ENCODE measurements at places on chromosomes 3 and 15.
A peak's percentile ranks its signal among the peaks of the same experiment; 100 is the strongest.

DNA sequence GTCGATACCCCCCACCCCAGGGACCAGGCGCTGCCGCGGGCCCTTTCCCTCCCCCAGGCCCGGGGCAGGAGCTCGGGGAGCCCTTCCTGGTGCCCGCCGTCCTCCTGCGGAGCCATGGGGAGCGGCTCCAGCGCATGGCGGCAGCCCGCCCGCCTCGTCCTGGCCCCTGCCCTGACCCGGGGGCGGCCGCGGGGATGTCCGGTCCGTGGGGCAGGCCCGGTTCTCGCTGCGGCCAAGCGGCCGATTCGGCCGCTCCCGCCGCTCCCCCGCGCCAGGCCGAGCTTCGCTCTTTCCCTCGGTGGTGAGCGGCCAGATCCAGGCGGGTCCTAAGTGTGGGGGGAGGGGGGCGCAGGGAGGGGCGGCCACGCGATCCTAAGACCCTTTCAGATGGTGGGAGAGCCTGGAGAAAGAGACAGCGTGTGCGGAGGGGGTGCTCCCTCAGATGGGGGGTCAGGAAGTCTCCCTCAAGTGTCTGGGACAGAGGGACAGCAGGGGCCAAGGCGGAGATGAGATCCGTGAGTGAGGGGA lies 1.3 kb downstream of the NEIL1 start:
- no peak for DNase-seq

GRCh38 chr3:128878556-128879124 lies 780 bp upstream of the ACAD9 start:
- DNase-seq: peak; percentile 39

GRCh38 chr3:80771085-80771484 lies 990.4 kb downstream of the GBE1 start:
- DNase-seq: no peak

DNA sequence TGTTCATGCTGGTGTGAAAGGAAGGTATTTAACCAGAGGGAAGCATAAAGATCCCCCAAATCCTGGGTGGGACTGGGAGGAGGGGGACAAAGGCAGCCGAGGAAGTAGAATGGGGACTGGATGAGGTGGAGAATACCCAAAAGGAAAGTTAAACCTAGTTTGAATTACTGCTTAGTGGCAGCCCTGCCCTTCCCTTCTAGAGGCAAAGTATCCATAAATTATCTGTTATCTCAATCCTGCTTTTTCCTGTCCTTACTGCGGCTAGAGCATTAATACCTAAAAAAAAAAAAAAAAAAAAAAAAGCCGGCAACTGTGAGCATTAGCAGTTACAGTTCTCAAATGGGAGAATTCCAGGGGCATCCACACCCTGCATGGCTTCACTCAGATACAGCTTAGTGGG lies 139.0 kb downstream of the RYR3 start:
- no peak for DNase-seq

GRCh38 chr3:25904206-25904605 lies 114.3 kb downstream of the OXSM start:
- DNase-seq: no peak

GRCh38 chr3:111871809-111872623 lies 13.0 kb downstream of the PHLDB2 start:
- no peak for DNase-seq

DNA sequence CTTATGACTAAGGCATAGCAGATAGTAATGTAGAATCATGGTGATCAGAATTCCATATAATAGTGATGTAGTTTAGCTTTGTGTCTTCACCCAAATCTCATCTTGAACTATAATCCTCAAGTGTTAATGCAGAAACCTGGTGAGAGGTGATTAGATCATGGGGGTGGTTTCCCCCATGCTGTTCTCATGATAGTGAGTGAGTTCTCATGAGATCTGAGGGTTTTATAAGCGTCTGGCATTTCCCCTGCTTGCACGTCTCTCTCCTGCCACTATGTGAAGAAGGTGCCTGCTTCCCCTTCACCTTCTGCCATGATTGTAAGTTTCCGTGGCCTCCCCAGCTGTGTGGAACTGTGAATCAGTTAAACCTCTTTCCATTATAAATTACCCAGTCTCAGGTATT lies 138.7 kb upstream of the CBLB start:
- no peak for DNase-seq

- DNase-seq: no peak
These were observed 28.7 kb downstream of the ZIC4 start for GRCh38 chr3:147377412-147378367.

DNA sequence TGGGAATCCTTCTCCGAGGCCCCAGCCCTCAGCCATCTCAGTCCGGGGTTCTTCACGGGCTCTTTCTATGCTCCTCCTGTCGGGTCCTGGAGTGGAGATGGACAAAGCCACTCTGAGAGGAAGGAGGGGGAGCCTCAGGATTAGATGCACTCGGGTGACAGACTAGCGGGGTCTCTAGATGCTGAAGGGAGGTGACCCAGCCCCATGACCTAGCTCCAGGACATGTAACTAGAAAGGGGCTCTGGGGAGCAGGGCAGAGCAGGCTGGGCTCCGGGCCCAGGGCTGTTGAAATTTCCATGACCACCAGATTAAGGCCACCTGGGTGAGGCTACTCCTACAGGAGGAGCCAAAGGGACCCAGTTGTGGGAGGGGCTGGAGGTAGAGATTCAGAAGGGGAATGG lies 14.8 kb upstream of the SKIC8 start:
- DNase-seq: no peak

DNA sequence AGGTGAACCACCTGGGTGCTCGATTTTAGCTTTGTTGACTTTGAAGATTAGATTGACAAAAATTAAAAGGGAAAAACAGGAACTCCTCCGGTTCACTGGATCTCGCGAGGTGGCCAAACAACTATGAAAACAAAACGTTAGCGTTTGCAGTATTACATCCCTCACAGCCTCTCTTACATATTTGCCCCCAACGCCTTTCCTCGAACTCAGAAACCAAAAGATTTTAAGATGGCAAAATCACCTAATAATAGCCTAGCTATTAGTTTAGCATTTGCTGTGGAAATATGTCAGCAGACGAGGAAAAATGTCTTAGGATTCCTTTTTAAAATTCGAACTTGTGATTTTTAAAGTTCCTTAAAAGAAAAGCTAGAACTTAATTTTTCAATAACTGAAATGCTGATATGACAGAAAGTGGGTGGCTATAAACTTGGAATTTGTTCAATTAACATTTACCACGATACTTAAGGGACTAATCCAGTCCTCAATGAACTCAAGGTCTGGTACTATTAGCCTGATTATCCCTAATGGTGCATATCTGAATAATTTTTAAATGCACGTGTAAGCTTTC lies 491 bp upstream of the SENP7 start:
- peak; percentile 78 for DNase-seq

GRCh38 chr3:197600796-197601565 lies 45.2 kb upstream of the BDH1 start:
- no peak for DNase-seq

DNA sequence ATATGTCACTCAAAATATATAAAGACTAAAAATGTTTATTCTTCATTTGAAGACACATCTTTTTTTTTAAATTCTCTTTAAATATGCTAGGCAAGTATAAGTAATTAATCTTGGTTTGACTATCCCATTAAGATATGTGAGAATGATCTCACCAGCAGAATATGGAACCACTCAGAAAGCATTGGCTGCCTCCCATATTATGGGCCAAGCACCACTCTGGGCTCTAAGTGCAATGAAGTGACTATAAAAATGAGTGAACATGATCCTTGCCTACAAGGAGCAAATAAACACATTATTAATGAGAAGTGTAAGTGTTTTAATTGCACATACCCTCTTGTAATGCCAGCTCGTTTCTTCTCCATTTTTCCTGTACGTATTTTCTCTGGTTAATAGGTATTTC lies 328.5 kb downstream of the NAALADL2 start:
- no peak for DNase-seq

DNA sequence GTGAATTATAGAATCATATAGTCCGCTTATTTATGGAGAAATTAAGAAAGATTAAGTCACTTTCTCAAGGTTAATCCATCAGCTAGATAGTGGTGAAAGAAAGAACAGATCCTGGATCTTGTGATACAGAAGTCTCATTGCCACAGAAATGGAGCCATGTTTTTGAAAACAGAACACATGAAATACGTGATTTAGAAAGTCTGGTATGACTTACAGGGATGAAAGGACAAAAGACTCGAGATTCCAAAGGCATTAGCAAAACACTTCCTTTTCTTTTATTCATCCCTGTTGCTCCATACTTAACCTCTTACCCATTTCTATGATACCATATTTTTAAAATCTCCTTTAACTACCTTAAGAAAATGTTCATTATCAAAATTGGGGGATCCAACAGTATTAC lies 40.0 kb upstream of the TEX9 start:
- no peak for DNase-seq

DNA sequence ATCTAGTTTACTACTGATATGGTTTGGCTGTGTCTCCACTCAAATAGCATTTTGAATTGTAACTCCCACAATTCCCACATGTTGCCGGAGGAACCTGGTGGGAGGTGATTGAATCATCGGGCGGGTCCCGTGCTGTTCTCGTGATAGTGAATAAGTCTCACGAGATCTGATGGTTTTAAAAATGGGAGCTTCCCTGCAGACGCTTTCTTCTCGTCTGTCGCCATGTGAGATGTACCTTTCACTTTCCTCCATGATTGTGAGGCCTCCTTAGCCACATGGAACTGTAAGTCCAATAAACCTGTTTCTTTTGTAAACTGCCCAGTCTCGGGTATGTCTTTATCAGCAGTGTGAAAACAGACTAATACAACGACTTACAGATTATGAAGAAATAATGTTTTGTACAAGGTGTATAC lies 35.6 kb upstream of the PYDC2 start:
- DNase-seq: no peak

GRCh38 chr3:9078561-9079240 lies 115.4 kb upstream of the RAD18 start:
- DNase-seq: no peak

- DNase-seq: peak; percentile 99
These were observed 22.5 kb downstream of the CDCP1 start for GRCh38 chr3:45123581-45124269.

- DNase-seq: no peak
These were observed 43.5 kb downstream of the CFAP92 start for GRCh38 chr3:128950223-128950938.

DNA sequence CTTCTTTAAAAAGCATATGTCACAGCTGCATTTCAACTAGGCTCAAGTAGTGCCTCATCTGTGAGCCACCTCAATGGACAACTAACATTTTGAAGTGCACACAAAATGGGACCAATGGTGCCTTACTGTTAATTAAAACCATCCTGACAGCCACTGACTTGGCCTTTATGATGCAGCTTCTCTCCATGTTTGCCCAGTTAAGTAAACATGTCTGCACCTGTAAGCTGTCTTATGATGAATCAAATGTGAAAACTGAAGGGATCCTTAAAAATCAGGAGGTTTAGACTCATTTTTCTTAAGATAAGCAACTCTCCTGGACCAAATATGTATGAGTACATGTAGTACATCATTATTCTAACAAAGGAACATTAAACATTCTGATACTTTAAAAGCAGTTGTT lies 861.6 kb downstream of the ROBO1 start:
- no peak for DNase-seq

DNA sequence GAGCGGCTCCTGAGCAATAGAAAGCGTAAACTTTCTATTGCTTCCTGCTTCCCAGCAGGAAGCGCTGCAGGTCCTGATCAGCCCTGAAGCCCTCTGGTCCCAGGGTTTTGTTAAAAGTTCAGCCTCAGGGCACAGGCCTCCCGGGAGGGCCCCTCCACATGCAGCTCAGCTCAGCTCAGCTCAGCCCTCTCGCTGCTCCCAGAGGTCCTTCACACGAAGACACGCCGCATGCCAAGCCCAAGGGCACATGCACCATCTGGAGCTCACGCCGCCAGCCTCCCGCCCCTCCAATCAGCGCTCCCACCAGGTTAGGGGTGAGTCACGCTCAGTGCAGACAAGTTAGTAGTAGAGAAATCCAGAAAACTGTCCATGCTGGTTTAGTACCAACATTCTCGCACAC lies 12.7 kb downstream of the TKT start:
- DNase-seq: no peak

GRCh38 chr3:11154036-11154952 lies at the start of gene HRH1:
TSS of gene HRH1 (plus strand) at chr3:11154493. CDS start at chr3:11259038, 104,545 bp downstream.
- peak; percentile 62 for DNase-seq

- DNase-seq: no peak
These were observed 82.1 kb upstream of the DCLK3 start for GRCh38 chr3:36846406-36846805.

DNA sequence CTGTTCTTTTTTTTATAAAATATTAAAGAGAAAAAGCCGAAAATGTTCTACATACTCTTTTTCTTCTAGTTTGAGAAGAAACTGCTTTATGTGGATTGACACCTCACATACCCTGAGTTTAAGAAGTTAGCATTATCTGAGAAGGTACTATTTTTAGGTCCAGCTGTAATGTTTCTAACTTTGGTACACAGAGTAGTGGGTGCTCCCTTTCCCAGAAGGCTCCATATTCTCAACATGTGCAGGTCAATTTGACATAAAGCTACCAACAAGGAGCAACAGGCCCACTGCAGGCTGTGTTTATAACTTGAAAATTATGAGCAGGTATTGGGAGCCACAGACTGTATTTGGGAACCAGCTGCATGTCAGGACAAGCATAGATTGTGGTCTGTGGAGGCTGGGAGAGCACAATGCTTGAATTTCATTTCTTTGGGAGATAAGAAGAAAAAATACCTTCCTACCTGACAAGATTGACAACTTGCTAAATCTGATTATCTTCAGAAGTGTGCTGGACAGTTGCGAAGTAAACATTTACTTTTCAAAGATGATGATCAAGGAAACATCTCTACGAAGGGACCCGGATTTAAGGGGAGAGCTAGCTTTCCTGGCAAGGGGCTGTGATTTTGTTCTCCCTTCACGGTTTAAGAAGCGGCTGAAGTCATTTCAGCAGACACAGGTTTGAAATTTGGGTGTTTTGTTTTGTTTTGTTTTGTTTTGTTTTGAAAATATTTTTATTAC lies 57.2 kb downstream of the PPP2R3A start:
- no peak for DNase-seq

DNA sequence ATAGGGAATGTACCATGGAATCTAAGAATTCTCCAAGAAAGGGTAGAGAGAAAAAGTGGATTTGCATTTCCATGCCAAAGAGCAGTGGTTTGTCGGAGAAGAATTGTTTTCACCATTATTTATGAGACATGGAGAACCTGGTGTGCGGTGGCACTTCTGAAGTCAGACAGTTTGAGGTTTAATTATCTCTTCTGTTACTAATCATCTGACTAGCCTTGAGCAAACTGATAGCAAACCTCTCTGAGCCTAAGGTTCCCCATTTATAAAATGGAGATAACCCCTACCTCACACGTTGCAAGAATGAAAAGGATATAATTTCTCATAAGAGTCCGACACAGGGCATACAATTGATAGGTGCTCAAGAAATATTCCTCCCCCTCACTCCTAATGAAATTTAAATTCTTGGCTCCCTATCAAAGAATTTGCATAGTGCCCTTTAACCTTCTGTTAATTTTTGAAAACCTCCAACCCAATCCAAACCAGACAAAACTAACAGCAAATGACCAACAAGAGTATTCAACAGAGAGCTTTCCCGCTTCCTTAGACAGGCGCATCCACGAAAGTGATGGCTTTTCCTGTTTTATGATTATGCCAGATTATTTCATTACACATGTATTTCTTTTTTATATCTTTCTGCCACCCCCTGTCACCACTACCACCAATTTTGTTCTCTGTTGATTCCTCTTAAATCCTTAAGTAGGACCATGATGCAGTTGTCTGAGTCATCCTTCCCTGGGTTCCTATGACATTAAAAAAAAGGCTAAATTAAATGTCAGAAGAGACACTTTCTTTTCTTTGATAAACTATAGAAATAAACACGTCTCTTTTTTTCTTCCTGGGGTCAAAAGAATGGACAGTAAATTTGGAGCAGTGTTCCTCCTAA lies 28.5 kb downstream of the TMEM212 start:
- no peak for DNase-seq

Measured in kidney glomerular epithelial cell (primary cell).